ENCODE measurements at places on chromosomes 2 and 18.

- no peak for DNase-seq
These were observed 64.6 kb downstream of the BMP10 start for GRCh38 chr2:68806511-68807109.

GRCh38 chr2:105409717-105410116 is 10.9 kb upstream of the FHL2 start:
- DNase-seq = no peak

GRCh38 chr18:37694516-37694915 is 128.9 kb upstream of the CELF4 start:
- no peak for DNase-seq

DNA sequence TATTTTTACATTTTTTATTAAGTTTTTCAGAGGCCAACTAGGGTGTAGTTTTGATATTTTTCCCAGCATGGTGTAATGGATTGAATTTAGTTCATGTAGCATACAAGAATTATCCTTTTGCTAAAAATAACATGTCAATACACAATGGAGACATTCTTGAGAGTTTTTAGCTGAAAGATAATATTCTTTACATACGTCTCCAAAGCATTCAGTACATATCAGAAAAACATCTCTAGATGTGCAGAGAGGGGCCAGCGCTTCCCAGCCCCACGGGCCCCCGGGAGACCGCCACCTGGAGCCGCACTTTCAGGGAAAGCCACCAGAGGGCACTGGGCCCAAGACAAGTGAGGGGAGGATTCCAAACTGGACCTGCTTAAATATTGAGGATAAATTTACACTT is 499.4 kb downstream of the GALR1 start:
- no peak for DNase-seq

DNA sequence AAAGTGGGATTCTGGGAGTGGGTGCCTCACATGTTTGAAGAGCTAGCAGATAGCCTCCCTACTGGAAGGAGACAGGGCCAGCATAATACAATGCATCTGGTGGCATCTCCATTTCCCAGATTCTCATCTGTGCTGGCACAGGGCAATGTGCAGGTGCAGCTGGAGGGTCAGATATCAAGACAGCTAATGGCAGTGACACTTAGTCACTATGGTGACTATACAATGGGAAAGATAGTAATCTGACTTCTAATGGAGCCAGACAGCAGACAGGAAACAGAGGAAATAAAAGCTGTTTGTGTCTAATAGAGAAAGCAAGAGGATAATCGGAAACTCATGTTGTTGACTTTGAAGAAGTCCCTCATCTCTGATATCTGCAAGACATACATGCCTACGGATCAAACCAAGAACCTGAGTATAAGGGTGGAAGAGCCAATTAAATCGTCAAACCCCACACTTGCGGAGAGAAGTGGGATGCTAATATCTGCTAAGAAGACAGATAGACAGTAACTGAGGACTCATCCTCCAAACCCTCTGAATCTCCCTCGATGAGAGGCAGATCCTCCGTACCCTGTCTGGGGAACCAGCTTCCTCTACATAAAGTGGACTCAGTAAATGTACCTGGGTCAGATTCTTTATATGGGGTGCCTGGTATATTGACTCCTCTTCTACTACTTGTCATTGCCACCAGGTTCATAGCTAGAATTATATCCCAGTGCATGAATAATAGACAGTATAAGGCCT is 692.7 kb downstream of the SOCS6 start:
- DNase-seq = no peak
